ENCODE measurements at places on chromosomes 12 and 14.

GRCh38 chr12:53977596-53978445, 3.1 kb upstream of the HOTAIR start:
- DNase-seq: no peak

GRCh38 chr12:110744151-110744571, 1.5 kb upstream of the PPP1CC start:
- no peak for DNase-seq

DNA sequence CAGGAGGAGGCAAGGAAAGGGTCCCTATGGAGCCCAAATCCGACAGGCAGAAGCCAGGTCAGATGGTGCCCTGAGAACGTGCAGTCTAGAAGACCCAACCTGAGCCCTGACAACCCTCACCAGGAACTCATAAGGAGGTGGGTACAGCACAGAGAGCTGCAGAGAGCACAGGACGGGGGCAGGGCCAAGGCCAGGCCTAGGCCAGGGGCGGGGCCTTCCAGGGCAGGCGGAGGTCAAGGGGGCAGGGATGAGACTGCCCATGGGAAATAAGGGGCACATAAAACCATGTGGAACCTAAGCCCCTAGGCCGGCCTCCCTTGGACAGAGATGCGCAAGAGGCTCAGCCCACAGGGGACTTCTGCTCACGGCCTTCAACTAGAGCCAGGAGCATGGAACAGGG, 45.1 kb downstream of the SSH1 start:
- DNase-seq: no peak

GRCh38 chr14:73567951-73568885, 795 bp upstream of the ACOT2 start:
- DNase-seq: no peak

DNA sequence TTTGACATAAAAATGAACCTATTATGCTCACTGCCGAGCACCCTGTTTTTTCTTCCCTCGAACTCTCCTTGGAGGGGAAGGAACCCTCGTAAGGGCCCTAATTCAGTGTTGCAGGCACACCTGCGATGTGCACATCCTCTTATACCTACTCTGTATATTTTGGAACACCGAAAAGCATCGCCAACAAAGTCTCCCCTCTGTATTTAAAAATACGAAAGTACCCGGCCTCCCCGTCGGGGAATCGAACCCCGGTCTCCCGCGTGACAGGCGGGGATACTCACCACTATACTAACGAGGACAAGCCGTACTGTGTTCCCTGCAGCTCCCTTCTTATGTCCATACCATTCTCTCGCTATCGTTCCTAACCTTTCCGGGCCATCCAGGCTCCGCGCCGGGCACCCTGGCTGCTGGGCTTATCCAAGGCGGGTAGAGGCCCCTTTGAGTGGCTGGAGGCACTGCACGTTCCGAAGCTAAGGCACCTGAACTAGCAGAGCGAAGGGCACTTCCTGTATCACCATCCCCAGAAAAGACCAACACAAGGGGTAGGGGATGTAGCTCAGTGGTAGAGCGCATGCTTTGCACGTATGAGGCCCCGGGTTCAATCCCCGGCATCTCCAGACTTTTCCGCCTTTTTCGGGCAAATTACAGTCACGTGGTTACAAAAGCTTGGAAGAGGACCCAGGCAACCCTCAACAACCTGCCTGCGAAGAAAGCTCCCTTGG, 25.1 kb upstream of the UBC start:
- DNase-seq: peak; percentile 91

- DNase-seq: peak; percentile 77
These were observed 631 bp downstream of the RESF1 start for GRCh38 chr12:31959701-31960391.

DNA sequence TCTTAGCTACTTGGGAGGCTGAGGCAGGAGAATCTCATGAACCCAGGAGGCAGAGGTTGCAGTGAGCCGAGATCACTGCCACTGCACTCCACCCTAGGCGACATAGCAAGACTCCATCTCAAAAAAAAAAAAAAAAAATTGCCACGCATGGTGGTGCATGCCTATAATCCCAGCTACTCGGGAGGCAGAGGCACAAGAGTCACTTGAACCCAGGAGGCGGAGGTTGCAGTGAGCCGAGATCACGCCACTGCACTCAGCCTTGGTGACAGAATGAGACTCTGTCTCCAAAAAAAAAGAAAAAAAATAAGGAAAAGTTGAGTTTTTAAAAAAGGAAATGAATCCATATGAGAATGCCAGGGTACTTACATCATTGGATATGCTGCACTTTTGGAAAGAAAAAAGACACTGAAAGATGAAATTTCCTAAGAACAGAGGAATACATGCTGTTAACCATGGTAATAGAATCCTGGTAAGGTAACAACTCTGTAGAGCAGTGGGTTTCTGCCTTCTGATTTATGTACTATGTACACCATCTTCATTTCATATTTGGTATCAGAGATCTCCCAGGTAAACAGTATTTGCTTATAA, 222.7 kb downstream of the ERC1 start:
- no peak for DNase-seq

DNA sequence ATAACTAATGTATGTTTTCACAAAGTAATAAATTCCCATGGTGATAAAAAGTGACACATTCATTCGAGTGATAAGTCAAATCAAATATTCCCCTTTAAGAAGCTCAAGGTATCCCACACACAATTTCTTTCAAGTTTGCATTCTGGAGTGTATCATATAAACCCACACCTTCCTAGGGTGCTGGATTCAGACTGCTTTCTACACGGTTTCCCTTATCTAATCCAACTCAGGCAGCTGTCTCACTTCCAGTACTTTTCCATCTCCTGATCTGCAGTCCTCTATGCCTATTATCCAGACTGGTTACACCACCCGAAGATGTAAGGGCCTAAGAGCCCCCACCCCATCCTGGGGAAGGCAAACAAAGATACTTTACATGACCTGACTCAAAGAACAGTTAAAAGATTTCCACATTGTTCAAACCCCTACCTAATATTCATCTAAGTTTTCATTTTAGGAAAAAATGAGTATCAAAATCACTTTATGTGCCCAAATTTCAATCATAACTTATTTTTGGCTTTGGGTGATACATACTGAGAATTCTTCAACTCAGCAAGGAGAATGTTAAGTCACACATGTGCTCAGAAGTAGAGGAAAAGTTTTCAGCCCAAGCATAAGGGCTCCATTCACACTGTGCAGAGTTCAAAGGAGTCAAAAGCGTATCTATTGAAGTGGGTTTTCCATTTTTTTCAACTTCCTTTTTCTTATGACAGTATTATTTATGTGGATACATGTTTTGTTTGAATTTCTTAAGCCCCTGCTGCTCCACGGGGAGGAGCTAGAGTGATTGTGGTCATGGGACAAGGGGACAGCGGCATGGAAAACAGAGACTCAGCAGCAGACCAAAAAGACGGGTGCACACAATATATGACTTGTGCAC, 41.8 kb downstream of the CORO1C start:
- no peak for DNase-seq

DNA sequence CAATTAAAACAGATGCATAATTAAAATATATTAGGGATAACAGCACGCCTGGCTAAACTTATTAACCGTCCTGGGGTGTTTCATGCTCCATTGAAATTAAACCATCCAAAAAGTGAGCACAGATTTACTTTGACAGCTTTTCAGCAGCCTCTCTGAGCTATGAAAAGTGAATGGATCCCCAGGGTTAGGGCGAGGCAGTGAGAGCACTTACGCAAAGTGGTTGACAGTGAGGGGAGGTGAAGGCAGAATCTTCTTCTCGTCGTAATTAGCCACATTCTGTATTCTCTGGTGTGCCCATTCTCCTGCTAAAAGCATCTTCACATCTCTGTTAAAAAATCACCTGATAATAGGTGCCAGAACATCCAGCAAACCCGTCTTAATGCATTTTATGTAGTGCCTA, 1.9 kb downstream of the TMTC2 start:
- DNase-seq: no peak

Data from activated CD4-positive, alpha-beta memory T cell treated with anti-CD3 and anti-CD28 coated beads, Interleukin-2, amount 10 ng/mL, durations not matched to agents 7 days and 5 days (primary cell).